SW480 (cell line): ENCODE measurements at places on chromosomes 11 and 22.

DNA sequence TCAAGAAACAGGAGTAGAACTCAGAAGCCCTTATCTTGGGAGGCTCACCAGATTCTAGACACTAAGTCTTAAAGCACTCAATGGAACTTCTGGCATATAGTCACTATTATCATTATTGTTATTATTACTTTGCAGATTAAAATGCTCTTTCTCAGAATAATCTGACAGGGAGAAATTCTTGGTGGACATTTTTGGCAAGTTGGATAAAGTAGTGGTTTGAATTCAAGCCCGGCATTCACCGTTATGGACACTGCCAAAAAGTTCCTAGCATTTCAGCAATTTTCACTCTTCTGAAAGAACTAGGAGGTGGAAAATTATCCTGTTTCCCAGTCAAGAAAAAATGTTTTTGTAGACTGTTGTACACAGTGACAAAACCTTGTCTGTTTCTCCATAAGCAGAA lies 179.6 kb upstream of the ISX start:
- DNase-seq, result no peak

GRCh38 chr22:38467904-38468442 lies at the start of gene KDELR3:
Gene KDELR3, plus strand, starts transcription at chr22:38468096. Its CDS starts 138 bp downstream, at chr22:38468234.
- DNase-seq, result peak; percentile 74

DNA sequence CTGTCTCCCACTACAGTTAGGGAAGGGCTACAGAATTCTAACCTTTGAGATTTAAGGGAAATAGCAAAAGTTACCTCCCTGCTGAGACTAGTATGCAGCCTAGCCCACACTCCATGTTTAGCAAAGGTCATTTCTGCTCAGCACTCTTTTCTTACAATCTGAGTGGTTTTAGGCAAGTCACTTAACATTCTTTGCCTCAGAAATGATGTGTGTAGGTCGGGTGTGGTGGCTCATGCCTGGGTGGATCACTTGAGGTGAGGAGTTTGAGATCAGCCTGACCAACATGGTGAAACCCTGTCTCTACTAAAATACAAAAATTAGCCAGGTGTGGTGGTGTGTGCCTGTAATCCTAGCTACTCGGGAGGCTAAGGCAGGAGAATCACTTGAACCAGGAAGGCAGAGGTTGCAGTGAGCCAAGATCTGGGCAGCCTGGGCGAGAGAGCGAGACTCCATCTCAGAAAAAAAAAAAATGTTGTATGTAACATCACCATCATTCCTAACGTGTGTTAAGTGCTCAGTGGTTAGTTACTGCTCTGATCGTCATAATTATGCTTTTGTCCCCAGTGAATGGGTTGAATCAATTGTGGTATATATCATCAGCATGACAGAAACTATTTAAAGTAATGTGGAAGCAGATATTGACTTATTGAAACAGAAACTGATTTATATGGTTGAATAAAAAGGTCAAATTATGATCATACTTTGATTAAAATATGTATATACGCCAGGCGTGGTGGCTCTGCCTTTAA lies 55.0 kb downstream of the COPB1 start:
- DNase-seq, result no peak

- DNase-seq, result no peak
These were observed at the start of gene IL18 for GRCh38 chr11:112163875-112164685. Gene IL18, minus strand, starts transcription at chr11:112164094. Its CDS starts 9,041 bp downstream, at chr11:112155053.

GRCh38 chr22:26234296-26234695 lies 65.0 kb downstream of the SEZ6L start:
- no peak for DNase-seq

DNA sequence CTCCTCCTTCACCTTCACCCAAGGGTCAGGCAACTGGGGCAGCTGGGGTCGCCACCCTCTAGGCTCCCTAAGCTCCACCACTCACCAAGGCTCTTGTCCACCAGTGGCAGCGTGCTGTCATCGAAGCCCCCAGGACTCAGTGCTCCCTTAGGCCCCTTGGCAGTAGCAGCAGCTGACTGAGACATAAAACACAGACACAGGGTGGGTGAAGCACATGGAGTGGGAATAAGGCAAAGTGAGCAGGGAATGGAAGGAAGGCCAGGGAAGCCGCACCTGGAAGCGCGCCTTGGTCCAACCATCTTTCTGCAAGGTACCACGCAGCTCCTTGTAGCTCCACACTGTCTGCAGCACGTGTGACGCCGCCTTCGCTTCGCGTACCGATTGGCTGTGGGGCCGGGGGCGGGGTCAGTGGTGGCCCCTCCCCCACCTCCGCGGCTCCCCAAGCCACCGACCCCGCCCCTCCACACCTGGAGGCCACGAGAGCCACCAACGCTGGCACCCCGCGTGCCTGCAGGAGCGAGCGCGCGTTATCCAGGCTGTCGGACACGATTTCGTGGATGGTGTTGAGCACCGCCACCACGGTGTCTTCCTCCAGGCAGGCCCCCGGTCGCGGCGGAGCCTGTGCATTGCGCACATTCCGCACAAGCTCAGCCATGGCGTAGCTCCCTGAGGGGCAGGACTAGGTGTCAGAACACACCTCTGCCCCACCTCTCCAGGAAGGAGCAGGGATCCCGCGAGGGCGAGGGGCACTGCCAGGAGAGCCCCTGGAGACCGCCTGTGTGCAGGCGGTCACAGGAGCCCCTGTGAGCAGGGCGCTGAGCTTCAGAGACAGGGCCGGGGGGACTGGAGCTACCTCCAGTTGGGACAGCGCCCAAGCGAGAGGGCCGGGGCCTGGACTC lies 31.3 kb upstream of the TXNRD2 start:
- no peak for DNase-seq

DNA sequence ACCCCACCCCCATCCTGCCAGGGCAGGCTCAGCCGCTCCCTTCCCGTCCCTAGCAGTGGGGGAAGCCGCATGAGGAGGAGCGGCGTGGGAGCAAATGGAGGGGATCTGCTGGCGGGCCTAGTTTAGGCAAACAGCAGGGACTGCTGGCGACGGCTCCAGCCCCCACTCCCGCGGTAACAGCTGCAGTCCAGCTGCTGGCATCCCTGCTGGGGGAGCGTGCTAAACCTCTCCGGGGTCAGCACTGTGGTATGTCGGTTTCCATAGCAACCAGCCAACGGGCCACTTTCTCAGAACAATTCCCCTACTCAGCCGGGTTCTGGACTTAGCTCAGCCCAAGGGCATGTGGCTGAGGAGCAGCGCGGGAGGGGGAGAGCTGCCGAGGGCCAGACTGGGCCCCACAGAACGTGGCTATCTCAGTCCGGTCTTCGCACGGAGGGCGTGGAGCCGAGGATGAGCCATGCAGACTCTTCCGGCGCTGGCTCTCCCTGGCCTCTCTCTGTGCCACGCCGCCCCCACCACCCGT lies 98.8 kb downstream of the PKNOX2 start:
- DNase-seq, result no peak

DNA sequence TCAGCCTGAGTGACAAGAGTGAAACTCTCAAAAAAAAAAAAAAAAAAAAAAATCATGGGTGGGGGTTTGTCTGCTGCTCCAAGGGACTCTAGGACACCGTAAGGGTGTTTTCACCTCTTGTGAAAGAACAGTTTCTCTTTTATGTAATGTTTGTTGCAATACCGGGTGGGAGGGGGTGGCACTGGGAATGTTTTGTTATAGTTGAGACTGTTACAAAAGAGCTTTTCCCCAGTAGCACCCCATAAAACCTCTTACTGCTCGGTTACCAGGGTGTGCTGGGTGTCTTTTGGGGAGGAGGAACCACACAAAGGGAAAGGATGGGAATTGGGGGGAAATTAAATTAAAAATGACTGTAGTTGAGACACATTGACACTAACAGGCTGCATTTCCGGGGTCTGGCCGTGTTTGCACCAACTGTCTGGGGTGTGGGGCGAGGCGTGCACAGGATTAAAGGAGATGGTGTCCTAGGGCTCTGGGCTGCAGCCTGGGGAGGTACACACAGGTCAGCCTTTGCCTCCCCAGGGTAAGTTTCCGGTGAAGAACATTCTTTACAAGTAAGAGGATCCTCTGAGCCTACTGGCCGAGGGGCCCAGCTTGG lies 1.6 kb downstream of the NFAM1 start:
- DNase-seq, result no peak

GRCh38 chr11:79046366-79046765 lies 394.5 kb downstream of the TENM4 start:
- no peak for DNase-seq

GRCh38 chr11:62752994-62753735 lies 795 bp downstream of the ZBTB3 start:
- no peak for DNase-seq

DNA sequence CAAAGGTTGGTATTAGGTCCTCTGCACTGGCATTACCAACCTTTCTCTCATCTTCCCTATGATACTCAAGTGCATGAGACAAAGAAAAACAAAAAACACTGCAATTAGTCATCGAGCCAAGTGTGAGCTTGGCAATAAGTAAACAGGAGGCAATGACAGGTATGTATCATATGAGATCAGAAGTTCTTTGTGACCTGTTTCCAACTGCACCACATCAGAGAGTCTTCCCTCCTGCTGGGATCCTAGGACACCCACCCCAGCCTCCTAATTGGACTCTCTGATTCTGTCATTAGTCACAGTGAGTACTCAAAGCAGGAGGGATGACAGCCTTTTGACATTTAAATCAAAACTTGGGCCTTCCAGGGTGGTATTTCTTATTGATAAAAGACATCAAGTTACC lies 7.8 kb upstream of the JAML start:
- DNase-seq, result peak; percentile 87

DNA sequence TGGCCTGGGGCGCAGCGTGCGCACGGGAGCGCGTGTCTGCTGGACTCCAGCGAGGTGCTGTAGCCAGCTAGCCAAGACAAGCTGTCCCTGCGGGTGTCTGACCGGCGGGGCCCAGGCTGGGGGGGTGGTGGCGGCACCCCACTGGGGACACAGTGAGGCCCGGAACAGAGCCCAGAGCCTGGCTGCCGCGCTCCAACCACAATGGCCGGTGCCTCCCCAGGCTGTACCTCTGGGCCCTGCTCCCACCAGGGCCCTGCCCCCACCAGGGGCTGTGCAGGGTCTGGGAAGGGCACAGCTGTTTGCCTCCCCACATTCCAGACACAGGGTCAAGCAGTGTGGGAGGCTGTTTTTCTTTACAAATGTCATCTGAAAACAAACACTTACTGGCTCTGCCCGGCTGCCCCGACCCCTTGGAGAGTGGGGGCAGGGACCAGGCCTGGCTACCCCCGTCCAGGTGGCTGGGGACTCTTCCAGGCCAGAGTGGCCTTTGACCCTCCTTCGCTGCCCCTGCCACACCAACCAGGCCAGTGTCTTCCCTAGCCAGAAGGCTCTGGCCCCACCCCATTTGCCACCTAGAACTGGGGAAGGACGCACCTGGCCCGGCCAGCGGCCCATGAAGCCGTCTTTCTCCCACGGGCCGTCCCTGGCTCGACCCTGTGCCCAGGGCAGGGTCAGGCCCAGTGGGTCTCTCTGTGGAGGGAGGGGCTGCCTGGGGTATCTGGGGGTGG lies 14.6 kb downstream of the H19 start:
- no peak for DNase-seq
